ENCODE measurements at places on chromosomes 13 and 19.

DNA sequence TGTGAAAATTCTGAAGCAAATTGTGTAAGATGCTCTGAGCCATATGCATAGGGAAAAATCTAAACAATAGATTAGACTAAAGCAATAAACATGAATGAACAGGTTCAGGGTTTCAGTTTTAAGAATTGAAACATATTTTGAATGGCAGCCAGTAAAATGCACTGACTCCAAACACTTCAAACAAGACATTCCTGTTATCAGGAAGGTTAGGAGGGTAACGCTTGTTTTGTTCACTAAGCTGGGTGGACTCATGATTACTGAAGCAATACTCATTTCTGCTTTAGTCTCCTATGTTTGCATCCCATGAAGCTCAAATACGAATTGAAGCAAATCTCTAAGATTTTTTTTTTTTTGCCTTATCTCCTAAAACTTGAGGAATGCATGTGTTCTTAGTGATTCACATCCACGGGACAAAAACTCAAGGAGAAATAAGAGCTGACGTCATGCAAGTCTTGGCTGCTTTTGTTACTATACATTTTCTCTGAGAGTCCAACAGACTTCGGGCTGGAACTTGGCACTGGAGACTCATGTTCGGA, 29.1 kb upstream of the IGFL4 start:
- DNase-seq, result peak; percentile 50

GRCh38 chr13:46571909-46572595, 19.1 kb downstream of the LRCH1 start:
- no peak for DNase-seq

- DNase-seq, result no peak
Observed at GRCh38 chr19:17021328-17021727, 5.3 kb downstream of the CPAMD8 start.

DNA sequence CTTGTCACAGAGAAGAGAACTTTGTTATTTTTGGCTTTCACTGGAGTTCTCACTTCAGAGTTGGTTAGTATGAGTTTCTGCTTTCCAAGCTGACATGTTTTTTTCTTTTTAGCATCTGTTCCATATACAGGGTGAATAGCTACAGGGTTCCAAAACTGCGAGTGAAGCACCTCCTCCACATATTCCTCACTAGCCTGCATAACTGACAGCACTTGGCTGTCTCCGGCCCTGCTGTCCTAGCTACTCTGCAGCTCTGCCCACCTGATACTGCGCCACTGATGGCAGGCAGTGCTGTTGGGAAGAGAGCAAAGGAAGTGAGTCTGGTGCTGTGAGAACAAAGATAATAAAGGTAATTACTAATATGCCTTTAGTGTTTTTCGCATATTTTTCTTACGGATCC, 6.8 kb downstream of the ATP8A2 start:
- no peak for DNase-seq

- DNase-seq, result no peak
Observed at GRCh38 chr19:48878196-48879024, 6.2 kb downstream of the PPP1R15A start.

GRCh38 chr13:47932950-47933923, 67.8 kb downstream of the SUCLA2 start:
- peak; percentile 4 for DNase-seq

GRCh38 chr13:30045916-30046704, 195.7 kb upstream of the UBL3 start:
- no peak for DNase-seq

DNA sequence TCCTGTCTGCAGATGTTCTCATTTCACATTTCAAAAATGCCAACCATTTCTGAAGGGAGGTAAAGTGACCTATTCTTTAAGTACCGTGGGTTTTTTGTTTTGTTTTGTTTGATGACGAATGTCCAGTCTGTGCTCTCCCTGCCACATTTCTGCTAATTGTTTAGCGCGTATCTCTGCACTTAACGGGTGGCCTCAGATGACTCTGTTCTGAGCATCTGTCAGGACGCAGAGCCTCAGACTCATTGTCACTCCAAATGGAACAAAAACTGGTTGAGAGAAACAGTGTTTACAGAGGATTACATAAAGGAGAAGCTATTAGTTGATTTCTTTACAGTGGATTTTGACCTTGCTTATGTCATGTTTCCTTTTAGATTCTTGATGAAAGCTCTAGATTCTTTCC, 23.7 kb downstream of the TPP2 start:
- no peak for DNase-seq

DNA sequence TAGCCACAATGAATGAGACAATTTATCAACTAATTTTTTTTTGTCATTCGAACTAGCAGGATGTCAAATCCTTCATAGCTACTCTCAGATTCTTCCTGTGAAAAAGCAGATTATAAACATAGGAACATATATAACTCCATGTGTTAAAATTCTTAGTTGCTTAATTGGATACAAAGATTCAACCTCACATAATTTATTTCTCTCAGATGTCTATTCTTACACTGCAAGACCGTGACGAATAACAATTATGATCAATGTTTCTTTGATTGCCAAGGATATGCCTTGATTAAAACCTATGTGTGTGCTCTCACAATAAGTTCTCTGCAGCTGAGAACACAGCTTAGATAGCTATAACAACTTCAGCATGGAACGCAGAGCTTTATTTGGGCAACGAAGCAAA, 872.7 kb downstream of the PCDH9 start:
- no peak for DNase-seq

DNA sequence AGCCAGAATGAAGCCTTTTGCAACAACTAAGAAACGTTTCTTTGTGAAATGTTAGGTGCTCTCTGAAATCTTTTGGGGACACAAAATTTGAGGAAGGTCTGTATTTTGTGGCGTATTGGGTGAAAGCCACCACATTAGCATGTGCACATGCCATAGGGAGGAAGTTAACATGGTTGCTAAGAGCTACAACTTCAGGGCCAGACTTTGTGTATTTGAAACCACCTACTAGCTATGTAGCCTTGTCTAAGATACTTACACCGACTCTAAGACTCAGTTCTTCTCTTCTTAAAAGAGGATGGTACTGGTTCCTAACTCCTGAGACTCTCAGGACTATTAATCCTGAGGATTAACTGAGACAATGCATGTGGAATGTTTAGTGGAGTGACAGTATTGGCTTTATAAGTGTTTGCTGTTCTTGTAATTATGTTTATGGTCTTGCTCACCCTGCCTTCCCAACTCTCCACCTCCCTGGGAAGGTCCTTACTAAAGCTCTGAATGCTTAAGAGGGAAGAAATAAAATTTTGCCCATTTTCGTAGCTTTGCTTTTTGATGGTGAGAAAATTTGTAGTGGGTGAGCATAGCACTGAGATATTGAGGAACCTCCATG, 15.5 kb downstream of the SERP2 start:
- DNase-seq, result no peak

GRCh38 chr19:5189318-5189607, 151.3 kb downstream of the PTPRS start:
- DNase-seq, result no peak

DNA sequence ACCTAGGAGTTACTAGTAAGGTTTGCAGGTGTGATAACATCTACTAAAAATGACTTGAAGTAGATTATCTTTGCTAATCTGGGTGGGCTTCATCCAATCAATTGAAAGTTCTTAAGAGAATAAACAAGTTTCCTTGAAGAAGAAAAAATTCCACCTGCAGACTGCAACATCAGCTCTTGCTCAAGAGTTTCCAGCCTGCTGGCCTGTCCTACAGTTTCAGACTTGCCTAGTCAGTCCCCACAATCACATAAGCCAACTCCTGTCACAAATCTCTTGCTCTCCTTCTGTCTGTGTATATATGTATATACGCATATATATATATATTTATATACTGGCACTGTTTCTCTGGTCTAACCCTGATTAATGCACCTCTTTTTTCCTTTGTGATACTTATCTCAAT, 67.3 kb upstream of the ITM2B start:
- no peak for DNase-seq

- no peak for DNase-seq
Observed at GRCh38 chr19:33487901-33488800, 33.4 kb downstream of the PEPD start.

- peak; percentile 57 for DNase-seq
Observed at GRCh38 chr13:83881917-83882605, at the start of gene SLITRK1. Gene SLITRK1, minus strand, starts transcription at chr13:83882474. Its CDS starts 967 bp downstream, at chr13:83881507.

GRCh38 chr13:114029866-114030625, 56.2 kb upstream of the C13orf46 start:
- DNase-seq, result no peak

GRCh38 chr13:102020611-102021216, 381.1 kb downstream of the FGF14 start:
- no peak for DNase-seq

DNA sequence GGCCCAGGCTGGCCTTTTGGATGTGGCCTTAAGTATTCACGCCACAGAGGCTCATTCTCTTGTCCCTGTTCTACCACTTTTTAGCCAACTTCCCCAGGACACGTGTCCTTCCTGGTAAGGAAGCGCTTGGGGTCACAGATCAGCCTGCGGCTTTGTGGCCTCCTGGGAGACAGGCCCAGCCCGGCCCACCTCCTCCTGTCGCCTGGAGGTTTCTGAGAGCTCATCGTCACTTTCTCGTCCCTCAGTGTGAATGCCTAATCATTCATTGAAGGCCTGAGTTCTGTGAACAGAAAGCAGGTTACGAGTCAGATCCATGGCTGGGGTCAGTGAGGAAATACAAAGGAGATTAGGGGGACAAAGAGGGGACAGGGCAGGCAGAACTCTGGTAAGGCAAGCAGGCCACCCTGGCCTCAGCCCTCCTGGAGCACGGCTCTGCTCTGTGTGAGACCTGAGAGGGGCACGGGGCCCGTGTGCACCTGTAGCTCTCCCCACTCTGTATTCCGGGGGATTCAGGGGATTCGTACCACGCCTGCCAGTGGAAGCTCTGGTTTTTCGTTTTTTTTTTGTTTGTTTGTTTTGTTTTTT, 38.6 kb upstream of the TSHZ3 start:
- no peak for DNase-seq

GRCh38 chr19:1914826-1915341, 9.7 kb downstream of the ADAT3 start:
- DNase-seq, result no peak

GRCh38 chr19:20416661-20417060, 148.9 kb downstream of the ZNF737 start:
- no peak for DNase-seq

- no peak for DNase-seq
Observed at GRCh38 chr19:3982701-3983541, 2.3 kb downstream of the EEF2 start.

DNA sequence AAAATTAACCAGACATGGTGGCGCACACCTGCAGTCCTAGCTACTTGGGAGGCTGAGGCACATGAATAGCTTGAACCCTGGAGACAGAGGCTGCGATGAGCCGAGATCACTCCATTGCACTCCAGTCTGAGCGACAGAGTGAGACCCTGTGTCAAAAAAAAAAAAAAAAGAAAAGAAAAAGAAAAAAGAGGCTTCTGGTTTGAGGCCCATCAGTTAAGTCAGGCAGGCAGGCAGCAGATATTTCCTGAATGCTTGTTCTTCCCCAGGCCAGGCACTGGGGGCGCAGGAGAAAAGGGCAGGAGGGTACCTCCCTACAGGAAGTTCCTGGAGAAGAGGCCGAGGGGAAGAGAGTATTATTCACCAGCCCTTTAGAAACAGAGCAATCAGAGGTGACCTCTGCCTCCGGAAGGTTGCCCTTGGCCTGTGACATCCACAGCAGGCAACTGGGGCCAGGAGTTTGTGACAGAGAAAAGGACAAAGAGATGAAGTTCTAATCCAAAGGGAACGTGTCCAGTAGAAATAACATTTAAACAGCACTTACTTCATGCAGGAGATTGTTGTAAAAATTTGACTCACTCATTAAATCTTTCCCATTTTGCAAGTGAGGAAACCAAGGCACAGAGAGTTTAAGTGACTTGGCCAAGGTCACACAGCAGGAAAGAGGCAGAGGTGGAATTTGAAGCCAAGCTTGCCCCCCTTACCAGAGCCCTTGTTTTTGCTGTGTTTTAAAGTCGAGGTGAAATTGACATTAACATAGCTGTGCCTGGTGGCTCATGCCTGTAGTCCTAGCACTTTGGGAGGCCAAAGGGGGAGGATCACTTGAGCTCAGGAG, 4.3 kb upstream of the RLN3 start:
- DNase-seq, result no peak
